ENCODE measurements at places on chromosomes 4 and X.

GRCh38 chr4:20430259-20430941 lies 178.7 kb downstream of the SLIT2 start:
- DNase-seq = no peak

DNA sequence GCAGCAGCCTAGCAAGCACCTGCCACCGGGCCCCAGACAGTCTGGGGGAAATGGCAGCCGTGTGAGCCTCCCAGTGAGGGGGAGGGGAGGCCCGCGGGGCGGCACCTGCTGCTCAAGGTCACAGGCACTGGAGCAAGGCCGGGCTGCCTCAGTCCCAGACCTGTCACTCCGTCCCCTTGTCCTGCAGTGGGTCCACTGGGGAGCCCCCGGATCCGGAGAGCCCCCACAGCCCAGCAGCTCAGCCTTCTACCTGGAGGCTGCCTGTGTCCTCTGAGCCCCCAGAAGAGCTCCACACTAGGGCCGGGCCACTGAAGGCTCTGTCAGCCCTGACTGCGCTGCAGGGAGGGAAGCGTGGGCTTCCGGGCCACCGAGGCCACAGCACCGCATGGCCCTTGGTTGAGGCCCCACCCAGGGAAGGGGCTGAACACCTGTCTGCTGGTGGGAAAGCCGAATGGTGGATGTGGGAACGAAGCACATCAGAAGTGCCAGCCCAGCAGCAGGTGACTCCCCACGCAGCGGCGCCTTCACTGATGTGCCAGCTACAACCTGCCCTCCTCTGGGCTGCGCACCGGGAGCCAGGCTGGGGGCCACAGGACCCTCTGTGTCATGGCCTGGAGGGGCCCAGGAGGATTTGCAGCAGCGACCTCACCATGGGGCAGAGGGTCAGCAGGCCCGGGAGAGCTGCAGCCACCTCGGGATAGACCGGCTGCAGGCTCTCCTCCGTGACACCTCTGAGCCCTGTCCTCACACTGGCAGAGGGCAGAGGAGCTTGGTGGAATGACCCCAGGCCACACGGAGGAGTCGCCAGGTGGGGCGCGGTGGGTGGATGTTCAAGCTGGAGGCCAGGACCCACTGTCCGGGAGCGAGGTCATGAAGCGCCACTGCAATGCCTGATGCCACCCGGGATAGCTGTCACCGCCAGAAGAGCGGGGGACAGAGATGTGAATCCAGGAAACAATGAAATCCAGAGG lies 35.0 kb upstream of the MXD4 start:
- DNase-seq = no peak

GRCh38 chr4:142815834-142816233 lies 30.3 kb downstream of the INPP4B start:
- no peak for DNase-seq

DNA sequence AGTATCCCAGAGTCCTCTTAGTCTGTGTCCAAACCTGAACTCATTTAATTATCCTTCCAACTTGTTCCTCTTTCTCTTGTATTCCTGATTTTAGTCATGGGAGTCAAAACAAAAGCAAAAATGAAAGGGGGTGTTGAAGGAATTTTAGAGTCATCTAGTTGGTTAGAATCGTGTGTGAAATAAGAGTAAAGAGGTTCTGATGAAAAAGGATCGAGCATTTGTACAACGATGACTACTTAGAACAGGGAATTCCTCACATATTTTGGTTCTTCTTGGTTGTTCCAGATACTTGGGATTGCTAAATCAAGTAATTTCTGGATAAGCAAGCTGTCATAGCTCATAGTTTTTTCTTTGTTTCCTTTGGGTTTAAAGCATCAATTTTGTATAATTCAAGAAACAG lies 194.4 kb downstream of the BCOR start:
- no peak for DNase-seq

DNA sequence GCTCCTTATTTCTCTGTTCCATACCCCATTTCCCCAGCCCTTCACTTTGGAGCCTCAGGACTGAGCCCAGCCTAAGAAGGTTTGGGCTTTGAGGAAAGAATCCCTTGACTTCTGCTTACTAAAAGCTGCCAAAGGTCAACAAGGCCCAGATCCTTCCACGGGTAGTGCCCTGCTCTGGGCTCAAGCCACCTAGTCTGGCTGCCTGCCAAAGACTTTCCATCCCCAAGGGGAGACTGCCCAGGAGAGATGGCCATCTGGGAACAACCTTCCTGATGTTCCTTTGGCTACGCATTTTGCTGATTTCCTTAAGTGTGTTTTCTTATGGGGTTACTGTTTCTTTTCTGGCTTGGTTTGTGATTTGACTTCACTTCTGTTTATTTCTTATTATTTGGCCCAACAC lies 49.8 kb upstream of the NDP start:
- DNase-seq = no peak

- DNase-seq = no peak
Observed at GRCh38 chr4:26789208-26789607, 71.4 kb upstream of the STIM2 start.

DNA sequence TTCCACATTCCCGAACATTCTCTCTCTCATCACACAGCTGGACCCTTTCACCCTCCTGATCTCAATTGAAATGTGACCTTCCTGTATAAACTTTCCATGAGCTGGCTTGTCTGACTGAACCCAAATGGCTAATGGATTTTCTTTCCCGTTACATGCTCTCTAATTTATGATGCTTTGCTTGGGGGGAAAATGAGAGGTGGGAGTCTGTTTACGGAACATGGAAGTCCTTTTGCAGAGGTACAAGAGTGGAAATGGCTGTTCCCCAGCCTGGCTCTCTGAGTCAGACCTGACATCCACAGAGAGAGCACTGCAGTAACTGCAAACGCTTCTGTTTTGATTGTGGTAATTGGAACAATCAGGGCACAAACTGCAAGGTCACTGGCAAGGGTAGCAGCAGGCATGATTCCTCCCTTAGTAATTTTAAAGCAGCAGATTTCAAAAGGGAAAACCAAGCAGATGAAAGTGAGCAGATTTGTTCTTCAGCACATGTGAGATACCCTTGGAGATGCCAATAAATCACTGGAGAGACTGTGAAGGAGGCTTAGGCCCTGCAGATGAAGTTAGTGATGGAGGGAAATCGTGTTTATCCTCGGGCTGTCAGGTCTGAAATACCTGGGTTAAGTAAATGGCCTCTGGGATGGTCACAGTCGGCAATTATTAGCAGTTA lies 83.9 kb downstream of the SNCA start:
- DNase-seq = no peak

GRCh38 chr4:137968956-137969678 lies 273.0 kb downstream of the SLC7A11 start:
- no peak for DNase-seq

GRCh38 chr4:140635606-140636005 lies 66.8 kb upstream of the UCP1 start:
- no peak for DNase-seq

DNA sequence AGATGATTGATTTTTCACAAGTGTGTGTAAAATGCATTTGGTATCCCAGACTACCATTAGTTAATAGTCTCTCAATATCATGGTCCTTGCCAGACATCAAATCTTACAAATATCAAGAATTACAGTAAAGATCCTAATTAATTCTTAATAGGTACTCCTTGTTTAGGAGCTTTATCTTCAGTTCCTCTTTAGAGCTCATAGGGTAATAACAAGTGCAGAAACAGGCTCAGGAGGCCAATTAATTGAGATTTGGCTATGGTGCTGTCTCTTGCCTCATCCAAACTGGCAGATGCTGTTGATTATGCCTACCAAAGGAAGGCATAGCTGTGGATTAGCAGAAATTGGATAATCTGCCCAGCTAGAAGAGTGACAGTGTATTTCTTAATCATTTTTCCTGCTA lies 6.9 kb downstream of the MTMR1 start:
- DNase-seq = no peak

GRCh38 chr4:85826060-85826678 lies 351.2 kb downstream of the ARHGAP24 start:
- no peak for DNase-seq

DNA sequence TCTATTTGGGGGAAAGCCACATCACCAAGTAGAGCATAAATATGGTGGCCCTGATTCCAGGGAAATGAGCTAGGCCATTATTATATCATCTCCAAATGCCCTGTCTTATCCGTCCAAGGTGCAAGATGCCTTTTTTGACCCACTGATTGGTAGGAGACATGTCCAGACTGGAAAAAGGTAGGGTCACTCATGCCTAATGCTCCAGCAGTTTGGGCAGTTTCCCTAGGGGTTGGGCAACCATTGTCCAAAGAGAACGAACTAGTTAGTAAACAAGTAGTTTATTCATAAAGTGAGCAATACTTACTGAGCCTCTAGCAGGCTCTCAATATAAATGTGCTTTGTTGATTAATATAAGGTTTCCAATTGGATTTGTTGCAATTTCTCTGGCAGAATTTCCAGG lies 6.2 kb downstream of the FHDC1 start:
- no peak for DNase-seq

GRCh38 chr4:95910749-95911148 lies 70.9 kb downstream of the PDHA2 start:
- DNase-seq = no peak

DNA sequence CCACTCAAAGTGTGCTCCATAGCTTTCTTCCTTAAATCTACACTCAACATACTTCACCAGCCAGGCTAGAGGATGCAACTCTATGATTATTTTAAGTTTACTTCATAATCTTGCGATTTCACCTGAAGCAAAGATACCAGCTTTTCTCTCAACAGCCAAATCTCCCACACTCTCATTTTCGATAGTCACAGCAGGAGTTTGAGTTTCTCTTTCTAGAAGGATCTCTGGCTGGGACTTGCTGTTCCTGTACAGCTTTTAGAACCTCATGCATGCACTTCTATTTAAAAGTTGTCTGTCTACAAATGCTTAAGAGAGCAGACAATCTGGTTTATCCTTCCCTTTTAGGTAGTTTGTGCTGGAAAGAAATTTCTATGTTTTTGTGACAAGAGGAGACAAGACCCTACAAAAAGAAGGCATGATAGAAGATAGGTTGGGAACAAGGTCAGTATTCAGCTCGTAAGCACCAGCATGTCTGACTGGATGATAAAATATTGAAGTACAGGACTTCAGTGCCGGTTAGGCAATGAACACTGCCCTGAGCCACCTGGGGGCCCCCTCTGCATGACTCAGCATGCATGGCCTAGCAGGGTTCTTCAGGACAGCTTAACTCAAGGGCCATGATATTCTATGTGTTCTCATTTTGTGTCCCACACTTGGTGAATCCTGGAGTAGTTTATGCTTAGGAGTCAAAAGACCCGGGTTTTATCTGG lies 65.6 kb downstream of the ATXN3L start:
- DNase-seq = no peak

- DNase-seq = peak; percentile 59
Observed at GRCh38 chr4:169664615-169665014, 44.2 kb downstream of the CLCN3 start.

DNA sequence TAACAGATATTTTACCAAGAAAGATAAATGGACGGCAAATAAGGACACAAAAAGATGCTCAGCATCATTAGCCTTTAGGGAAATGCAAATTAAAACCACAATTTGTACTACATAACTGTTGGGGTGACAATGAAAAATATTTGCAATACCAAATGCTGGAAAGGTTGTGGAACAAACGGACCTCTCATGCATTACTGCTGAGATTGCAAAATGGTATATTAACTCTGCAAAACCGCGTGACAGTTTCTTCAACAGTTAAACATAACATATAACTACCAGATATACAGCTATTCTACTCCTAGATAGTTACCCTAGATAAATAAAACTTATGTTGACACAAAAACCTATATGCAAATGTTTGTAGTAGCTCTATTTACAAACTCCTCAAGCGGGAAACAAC lies 6.3 kb upstream of the OTC start:
- DNase-seq = no peak

DNA sequence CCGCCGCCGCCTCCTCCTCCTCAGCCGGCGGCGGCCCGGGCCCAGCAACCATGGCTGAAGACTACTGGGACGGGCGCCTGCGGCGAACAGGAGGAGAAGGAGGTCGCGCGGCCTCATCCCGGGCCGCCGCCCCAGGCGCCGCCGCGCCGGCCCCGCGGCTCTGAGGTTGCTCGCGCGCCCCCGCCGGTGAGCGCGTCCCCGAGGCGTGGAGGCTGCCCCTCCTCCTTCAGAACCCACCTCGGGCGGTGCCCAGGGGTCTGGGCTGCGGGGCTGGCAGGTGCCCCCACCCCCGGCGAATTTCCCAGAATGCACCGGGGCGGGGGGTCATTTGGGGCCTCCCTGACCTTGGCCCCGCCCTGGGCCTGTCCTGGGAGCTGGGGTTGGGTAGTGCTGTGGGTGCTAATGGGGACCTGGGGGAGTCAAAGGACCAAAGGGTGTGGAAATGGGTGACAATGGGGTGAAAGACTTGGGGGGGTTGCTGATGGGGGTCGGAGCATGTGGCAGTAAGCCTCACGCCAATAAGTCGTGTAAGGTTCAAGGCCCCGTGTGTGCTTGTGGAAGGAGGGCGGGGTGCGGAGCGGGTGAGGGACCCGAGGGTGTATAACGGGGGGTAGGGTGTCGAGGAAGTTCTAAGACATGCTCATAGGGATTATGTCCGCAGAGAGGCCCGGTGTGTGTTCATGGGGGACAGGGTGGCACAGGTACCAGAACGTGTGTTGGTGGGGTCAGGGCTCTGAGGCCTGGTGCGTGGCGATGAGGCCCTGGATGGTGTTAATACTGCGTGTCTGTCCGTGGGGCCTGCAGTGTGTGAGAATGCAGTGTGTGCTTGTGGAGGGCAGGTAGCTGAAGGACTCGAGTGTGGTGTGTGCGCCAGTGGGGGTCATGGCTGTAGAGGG lies 687 bp downstream of the CDK16 start:
- peak; percentile 31 for DNase-seq

GRCh38 chr4:88110826-88111225 lies 47.6 kb downstream of the ABCG2 start:
- no peak for DNase-seq

GRCh38 chr4:61379406-61379805 lies 179.3 kb downstream of the ADGRL3 start:
- DNase-seq = no peak

GRCh38 chrX:130825525-130825924 lies 77.5 kb downstream of the ENOX2 start:
- DNase-seq = no peak

- no peak for DNase-seq
Observed at GRCh38 chrX:110222497-110223257, 95.2 kb downstream of the AMMECR1 start.

GRCh38 chr4:38603652-38604051 lies 60.3 kb upstream of the KLF3 start:
- DNase-seq = no peak

GRCh38 chr4:182066037-182066436 lies 177.2 kb upstream of the TENM3 start:
- DNase-seq = no peak

DNA sequence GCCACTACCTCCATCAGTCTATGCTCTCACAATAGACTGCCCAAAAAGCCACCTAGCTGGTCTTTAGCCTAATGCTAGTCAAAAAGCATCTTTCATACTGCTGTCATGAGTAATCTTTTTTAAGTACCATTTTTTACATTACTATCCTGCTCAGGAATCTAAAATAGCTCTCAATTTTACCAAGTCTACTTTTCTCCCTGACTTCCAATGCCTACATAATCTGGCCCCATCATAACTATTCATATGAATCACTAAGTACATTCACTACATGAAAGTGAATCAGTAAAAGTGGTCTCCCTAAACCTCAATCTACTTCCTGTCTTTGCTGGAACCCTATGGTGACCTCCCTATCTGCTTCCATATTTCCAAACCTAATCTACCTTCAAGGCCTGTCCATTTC lies 105.9 kb downstream of the THOC2 start:
- DNase-seq = no peak

GRCh38 chrX:41350150-41350975 lies 16.4 kb downstream of the DDX3X start:
- no peak for DNase-seq

Data from hematopoietic multipotent progenitor cell treated with erythropoietin and hydrocortisone succinate and interleukin-3 and kit ligand, for 15 days (in vitro differentiated cells).